Mammary epithelial cell (primary cell): ENCODE measurements at places on chromosomes 2 and 18. TPM values are rescaled to one million over a fixed set of nuclear protein-coding genes. Genes with fewer than 3 reads are reported as not detected.

Gene ANKRD62
- polyA plus RNA-seq: not detected

Gene TMEM200C
- not detected for polyA plus RNA-seq

Gene DSG1
- polyA plus RNA-seq: 0.07 TPM

Gene UPP2
- polyA plus RNA-seq: not detected

Gene CFAP53
- polyA plus RNA-seq: 0.29 TPM
